ENCODE measurements at places on chromosomes 11 and 22.

- no peak for DNase-seq
These were observed 8.0 kb upstream of the COX8A start for GRCh38 chr11:63966444-63966843.

GRCh38 chr11:4072668-4073285, 21.8 kb upstream of the RRM1 start:
- peak; percentile 47 for DNase-seq

GRCh38 chr22:37019309-37020191, at the start of the genes MPST and TST:
Gene MPST (plus strand): TSS chr22:37019742. CDS start chr22:37019837, 95 bp downstream.
Gene TST (minus strand): TSS chr22:37019447. CDS start chr22:37018732, 715 bp downstream.
- no peak for DNase-seq

DNA sequence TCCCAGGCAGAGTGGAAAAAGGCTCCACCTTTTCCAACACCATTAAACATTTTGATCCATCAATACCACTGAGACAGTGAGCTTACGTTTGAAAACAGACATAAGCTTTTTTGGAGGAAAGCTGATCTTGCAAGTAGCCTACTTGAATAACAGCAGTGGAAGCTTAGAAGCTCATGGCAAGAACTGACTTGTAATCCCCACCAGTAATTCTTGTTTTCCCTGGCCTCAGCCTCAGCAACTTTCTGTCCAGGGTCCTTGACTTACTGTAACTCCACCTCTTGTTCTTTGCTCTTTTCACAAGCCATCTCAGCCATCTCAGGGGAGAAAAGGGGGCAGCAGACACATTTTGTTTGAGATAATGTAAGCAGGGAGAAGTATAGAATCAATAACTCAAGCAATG, 12.3 kb upstream of the MPZL2 start:
- DNase-seq = no peak

DNA sequence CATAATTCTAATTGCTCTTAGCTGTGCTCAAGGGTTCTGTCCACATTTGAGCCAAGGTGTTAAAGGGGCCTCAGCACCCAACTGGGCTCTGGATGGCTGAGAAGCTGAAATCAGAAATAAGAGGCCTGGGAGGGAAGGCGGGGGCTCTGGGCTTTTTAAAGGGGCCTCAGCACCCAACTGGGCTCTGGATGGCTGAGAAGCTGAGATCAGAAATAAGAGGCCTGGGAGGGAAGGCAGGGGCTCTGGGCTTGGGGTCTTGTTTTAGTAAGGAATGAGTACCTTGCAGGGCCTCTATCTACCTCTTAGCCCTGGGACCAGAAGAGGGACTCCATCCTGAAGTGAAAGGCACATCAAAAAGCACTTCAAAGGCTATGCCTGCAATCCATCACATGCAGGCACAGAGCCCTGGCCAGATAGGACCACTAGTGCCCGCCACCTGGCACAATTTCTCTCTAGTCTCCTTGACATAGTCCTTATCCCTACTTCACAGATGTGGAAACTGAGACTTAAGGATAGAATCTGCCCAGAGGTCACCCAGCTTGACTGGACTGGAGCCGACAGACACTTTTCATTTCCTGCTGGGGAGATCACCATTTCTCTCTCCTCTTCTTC, 35.6 kb downstream of the DKK3 start:
- DNase-seq = no peak

DNA sequence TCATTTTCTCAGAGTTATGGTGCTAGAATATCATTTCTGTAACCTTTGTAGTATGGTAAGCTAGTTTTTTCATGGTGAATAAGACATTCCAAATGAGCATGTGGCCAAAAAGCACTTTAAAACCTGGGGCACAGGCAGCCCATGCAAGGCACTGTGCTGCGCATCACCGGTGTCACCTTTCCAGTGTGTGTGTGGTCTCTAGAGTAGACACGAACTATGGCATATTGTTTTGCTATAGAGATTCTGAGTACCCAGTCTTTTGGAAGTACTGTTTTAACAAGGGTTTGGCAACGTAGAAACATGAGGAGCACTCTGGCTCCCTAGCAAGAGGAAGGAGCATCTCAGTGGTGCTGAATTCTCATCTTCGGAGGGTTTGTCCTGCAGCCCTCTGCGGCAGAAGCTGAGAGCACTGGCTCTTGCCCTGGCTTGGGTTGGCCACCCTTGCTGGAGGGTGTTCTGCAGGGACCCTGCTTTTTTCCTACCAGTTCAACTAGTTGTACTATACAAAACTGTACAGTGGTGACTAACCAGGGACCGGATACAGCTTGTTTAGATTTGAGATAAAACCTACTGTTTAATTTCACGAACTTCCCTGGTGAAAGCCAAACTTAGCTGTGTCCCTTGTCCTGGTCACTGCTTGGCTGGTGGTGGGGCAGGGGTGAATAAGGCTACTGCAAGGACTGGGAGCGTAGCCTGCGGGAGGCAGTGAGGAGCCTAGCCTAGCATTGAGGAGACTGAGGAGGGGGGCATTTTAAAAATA, 135.7 kb downstream of the ATXN10 start:
- no peak for DNase-seq

DNA sequence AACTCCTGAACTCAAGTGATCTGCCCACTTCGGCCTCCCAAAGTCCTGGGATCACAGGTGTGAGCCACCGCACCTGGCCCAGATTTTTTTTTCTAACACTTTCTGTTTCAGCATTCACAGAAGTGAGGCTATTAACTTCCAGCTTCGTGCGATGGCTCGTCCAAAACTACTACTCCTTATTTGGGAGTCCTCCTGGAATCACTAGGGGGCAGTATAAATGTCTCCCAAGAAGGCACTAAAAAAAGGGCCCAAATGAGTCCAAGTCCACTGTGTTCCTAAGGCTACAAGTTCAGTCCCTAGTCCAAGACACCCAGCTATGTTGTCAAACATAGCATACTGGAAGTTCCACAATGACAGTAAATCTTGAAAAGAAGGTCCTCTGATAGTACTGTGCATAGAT, 63.2 kb upstream of the BIRC3 start:
- DNase-seq = no peak

DNA sequence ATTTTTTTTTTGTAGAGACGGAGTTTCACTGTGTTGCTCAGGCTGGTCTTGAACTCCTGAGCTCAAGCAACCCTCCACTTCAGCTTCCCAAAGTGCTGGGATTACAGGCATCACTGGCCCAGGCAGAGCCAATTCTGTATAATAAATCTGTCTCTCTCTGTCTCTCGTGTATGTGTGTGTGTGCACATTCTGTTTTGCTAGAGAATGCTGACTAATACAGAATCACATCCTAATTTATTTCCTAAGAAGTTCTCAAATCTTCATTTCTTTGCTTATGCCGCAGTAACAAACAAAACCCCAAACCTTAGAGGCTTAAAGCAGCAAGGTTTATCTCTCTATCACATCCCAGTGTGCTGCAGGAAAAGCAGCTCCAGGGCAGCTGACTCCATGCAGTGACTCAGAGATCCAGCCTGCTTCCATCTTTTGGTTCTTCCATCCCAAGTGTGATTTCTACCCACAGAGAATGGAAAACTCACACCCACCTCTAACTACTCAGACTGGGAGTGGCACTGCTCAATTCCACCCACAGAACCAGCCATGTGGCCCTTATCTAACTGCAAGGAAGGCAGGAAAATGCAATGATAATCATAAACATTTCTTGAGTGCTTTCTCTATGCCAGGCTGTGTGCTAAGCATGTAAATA, 35.1 kb upstream of the LRRC10B start:
- no peak for DNase-seq

All from fibroblast of skin of left quadriceps (primary cell).